Right cardiac atrium (tissue), 5 donors: ENCODE measurements at places on chromosomes 12 and 14. TPM values are rescaled to one million over a fixed set of nuclear protein-coding genes. Genes with fewer than 3 reads are reported as not detected.

OR6C2 gene
- not detected for total RNA-seq

KRT2 gene
- not detected for total RNA-seq

FBXO33 gene
- 5.4 TPM for total RNA-seq

DNAH10 gene
- not detected for total RNA-seq

OR9K2 gene
- not detected for total RNA-seq

HVCN1 gene
- total RNA-seq: 33.4 TPM

KRT79 gene
- total RNA-seq: not detected

SPIC gene
- total RNA-seq: not detected

OVCH1 gene
- 0.20 TPM for total RNA-seq

TCL1A gene
- not detected for total RNA-seq

PLBD1 gene
- total RNA-seq: 24.1 TPM

AMHR2 gene
- total RNA-seq: 0.54 TPM

DTD2 gene
- total RNA-seq: 10.7 TPM

TAS2R8 gene
- not detected for total RNA-seq

POLE2 gene
- total RNA-seq: 2.0 TPM

PRKCH gene
- total RNA-seq: 26.6 TPM

PROX2 gene
- total RNA-seq: not detected

ZNF385A gene
- total RNA-seq: 9.4 TPM

KRT78 gene
- not detected for total RNA-seq

BEGAIN gene
- 1.6 TPM for total RNA-seq

ADSS1 gene
- 199 TPM for total RNA-seq

MMP17 gene
- 1.4 TPM for total RNA-seq

BTG1 gene
- 95.7 TPM for total RNA-seq

SDR9C7 gene
- 0.11 TPM for total RNA-seq

CSRP2 gene
- total RNA-seq: 5.0 TPM

MANSC4 gene
- total RNA-seq: not detected

FAM222A gene
- 9.4 TPM for total RNA-seq

WNT5B gene
- total RNA-seq: 3.6 TPM

ST8SIA1 gene
- total RNA-seq: 3.0 TPM

TUNAR gene
- not detected for total RNA-seq

RNF212B gene
- total RNA-seq: not detected

SARNP gene
- 50.6 TPM for total RNA-seq

SRRM4 gene
- 0.85 TPM for total RNA-seq

C12orf42 gene
- total RNA-seq: not detected

INHBC gene
- total RNA-seq: not detected
